ENCODE measurements at places on chromosomes 12 and 14.

- no peak for DNase-seq
Measured at GRCh38 chr12:24630856-24631255, 318.0 kb downstream of the BCAT1 start.

DNA sequence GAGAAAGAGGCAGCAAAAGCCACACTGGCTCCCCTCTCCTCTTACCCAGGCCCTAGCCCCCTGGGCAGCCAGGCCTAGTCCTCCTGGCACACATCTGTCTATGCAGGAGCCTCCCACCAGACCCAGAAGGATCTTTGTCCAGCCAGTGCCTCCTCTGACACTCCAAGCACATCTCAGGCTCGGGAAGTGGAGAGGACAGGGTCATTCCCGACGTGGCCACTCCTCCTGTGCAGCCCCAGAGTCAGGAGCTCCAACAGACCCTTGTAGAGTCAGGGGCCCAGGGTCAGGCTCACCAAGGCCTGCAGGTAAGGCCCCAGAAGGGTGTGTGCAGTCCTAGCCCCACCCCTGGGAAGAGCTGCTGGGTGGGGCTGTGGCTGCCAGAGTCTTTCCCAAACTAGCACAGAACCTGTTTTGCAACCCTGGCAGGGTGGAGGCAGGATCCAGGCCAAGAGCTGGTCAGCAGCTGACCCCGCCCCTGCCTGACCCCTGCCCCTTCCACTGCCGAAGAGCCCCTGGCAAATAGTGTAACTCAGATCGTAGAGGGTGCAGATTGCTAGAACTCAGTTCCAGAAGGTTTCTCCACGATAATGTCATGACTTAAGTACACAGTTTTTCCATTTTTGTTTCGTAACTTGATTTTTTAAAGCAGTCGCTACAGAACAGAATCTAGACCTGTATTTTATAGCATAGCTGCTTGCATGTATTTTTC is 26.6 kb upstream of the PNMA1 start:
- DNase-seq, result no peak

DNA sequence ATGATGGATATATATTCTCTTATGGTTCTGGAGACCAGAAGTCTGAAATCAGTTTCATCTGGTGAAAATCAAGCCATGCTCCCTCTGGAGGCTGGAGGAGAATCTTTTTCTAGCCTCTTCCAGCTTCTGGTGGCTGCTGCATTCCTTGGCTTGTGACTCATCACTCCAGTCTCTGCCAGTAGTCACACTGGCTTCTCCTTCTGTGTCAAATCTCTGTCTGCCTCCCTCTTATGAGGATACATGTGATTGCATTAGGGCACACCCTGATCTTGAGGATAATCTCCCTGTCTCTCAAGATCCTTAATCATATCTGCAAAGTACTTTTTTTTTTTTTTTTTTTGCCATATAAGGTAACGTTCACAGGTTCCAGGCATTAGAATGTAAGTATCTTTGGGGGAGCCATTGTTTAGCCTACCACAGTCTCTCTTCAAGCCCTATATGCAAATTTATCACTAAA is 17.7 kb downstream of the DNAL1 start:
- DNase-seq, result no peak

- DNase-seq, result no peak
Measured at GRCh38 chr12:41724216-41724615, 420.5 kb downstream of the GXYLT1 start.

GRCh38 chr12:57309420-57309819 is 58.4 kb upstream of the STAC3 start:
- no peak for DNase-seq

Data from CD4-positive, alpha-beta T cell treated with Interleukin-21 for 1 hour (primary cell).